ENCODE measurements at places on chromosomes 3 and 15.

DNA sequence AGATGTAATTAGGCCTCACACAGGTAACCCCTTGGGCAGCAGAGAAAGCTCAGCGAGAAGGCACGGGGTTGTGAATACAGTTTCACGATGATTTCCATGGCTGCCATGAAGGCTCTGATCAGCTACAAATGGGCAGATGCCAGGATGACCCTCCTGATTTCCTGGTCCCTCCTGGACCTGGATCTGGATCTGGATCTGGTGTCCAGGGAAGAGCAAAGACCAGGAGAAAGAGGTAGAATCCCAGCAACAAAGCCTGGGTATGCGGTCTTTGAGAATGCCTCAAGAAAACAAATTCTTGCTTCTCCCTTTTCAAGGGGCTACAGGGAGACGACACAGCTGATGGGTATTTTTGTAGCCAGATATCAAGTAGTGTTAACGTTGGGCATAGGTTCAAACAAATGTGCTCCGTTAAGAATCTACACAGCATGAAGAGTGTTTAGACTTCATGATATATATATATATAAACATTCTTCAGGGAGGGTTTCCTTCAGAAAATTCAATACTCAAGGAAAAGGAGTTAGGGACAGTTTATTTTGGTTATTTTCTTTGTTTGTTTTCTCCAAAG is 175.6 kb downstream of the RORA start:
- DNase-seq, result no peak

DNA sequence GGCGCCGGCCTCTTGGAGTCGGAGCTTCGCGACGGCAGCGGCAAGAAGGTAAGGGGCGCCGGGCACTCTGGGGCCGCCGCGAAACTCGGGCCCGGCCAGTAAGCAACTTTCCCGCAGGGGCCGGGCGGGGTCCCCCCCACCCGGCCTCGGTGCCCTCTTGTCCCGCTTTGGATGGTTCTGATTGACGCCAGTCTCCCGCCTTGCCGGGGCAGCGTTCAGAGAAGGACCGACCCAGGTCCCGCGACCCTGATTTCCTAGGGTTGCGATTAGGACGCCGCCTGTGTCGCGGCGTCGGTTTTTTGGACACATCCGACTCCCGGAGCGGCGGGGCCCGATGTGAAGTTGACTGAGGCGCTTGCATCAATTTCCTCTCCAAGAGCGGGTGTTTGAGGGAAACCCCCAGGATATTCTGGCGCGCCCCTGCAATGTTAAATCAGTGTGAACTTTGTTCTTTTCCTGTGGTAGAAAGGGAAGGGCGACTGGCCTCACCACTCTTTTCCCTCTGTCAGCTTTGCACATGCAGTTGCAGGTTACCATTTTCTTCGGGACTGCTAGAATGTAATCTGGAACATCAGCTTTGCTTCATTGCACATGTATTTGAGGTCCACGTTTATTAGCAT is 755 bp downstream of the PDE8A start:
- no peak for DNase-seq

DNA sequence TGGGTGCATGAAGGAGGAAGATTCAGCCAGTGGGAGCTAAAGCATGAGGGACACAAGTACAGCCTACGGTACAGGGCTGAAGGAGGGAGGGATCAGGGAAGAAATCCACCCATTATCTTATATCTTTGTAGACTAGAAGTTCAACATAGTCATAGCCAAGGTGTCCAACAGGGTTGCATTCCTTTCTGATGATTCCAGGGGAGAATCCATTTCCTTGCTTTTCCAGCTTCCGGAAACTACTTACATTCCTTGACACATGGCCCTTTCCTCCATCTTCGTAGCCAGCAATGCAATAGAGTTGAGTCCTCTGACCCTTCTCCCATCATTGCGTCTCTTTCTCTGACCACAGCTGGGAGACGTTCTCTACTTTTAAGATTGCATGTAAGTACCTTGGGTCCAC is 471.0 kb upstream of the SEMA6D start:
- DNase-seq, result no peak

DNA sequence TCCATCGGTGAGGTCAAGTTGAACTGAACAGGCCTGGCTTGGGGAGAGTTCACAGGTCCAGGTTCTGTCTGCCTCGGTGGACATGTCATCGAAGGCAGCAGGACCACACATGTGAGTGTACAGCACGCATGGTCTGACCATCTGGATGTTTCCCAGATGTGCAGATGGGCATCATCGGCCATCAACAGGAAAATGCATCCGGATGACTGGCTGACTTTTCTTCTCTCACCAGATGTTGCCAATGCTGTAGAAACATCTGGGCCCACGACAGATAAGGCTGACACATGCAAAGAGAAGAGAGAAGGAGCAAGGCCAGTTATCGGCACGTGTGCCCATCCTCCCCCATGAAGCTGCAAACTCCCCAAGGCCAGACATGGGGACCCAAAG is 45.1 kb downstream of the NOX5 start:
- DNase-seq, result no peak

- no peak for DNase-seq
Observed at GRCh38 chr15:69265347-69265955, 33.3 kb upstream of the PAQR5 start.

DNA sequence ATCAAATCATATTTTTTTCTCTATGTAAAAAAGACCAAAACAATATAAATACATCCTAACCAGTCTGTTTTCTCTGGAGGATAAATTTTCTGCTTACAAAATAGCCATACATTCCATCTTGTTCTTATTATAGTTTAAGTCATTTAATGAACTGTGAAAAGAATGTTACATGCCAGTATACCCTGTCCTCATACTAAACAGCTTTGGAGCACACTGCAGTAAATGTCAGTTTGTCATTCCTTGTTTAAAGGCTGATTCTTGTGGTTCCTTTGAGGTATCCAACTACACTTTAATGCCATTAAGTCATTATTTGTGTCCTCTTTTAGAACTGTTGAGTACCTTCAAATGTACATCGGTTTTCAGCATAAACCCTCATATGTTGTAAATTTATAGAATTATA is 52.7 kb upstream of the DCBLD2 start:
- no peak for DNase-seq

All from NCI-H510A treated with DMSO at 0.1 percent for 48 hours (cell line).